ENCODE measurements at places on chromosomes 7 and 10.

GRCh38 chr7:104416866-104417393 lies 88.5 kb downstream of the LHFPL3 start:
- no peak for DNase-seq

DNA sequence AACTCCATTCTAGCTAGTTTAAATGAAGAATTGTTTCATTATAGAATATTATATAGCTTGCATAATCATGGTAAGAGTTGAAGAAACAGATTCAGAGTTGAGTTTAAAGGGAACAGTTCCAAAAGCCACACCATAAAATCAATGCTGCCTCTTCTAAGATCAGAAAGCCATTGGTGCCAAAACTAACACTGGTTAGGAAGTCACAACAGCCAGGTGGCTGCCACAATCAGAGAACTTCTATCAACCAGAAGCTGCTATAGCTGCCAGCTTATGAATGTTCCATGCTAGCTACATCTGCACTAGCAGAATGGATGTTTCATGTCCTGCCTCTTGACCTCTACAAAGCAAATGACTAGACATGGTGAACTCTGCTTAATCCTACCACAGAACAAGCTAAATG lies 583.1 kb upstream of the LRRN3 start:
- no peak for DNase-seq

DNA sequence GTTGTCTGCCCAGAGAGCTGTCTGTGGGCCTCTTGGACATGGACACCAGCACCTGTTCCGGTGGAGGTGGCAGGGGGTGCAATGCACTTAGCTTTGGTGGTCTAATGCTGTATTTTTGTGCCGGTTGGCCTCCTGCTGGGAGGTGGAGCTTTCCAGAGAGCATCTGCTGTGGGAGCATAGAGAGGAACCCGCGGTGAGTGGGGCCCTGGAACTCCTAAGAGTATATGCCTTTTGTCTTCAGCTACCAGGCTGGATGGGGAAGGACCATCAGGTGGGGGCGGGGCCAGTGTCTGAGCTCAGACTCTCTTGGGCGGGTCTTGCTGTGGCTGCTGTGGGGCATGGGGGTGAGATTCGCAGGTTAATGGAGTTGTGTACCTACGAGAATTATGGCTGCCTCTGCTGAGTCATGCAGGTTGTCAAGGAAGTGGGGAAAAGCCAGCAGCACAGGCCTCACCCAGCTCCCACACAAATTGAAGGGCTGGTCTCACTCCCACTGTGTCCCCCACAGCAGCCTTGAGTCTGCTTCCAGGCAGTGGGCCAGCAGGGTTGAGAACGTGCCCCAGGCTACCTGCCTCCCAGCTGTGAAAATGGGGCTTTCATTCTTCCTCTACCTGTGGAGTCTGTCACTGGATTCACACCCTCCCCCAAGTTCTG lies 29.0 kb downstream of the JAKMIP3 start:
- peak; percentile 57 for DNase-seq

- no peak for DNase-seq
These were observed 38.3 kb upstream of the TUBB8 start for GRCh38 chr10:87177-88080.

DNA sequence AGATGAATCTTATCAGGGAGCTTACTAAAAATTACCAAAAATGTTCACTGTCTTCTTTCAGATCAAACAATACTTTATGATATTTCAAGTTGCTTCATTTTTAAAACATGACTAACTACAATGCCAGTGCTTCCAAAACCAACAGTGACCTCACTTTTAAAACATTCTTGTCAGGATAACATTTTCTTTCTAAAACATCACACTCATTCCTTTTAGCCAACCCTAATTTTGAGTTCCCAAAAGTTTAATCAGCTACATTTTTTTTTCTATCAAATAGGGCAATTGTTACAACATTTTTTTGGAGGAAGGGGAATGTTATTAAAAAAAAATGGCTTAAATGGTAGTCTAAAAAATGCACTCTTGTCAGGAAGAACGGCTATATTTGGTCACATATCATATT lies 37.3 kb downstream of the RTKN2 start:
- DNase-seq = no peak

DNA sequence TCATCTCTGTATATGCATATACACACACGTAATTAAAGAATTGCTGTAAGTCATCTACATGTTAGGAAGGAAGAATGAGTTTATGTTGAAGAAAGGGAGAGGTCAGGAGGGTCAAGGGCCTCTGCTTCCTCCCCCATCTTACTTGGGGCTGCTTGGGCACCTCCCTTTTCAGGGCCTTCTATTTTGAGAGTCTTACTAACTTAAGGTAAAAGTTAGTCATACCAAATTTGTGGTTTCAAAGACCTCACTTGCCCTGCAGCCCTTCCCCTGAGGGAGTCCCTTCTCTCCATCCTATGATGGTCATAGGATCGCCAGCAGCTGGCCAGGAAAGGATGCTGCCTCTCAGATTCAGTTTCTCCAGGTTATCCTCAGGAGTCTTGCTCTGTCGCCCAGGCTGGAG lies 2.6 kb downstream of the PLEKHS1 start:
- no peak for DNase-seq

- DNase-seq = no peak
These were observed 261.5 kb upstream of the KLF14 start for GRCh38 chr7:130995252-130996081.

GRCh38 chr7:112411186-112411795 lies 39.0 kb upstream of the IFRD1 start:
- DNase-seq = peak; percentile 20

DNA sequence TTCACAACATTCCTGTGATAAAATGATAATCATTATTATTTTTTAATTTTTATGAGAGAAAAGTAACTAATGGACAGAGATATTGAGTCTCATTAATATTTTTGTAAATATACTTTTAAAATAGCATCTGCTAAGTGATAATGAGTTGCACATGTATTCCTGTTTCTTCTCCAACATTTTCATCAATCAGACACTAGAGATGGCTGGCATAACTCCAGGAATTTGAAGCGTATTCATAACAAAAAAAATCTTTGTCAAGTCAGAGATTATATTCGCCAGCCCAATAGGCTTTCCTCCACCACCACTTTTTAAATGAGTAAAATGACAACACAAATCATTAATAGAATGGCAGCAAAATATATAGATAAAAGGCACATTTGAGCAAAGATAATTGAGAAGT lies 524.0 kb upstream of the KCND2 start:
- DNase-seq = no peak

GRCh38 chr10:27372095-27372494 lies 131.5 kb upstream of the ACBD5 start:
- no peak for DNase-seq

GRCh38 chr7:155198901-155199845 lies 98.5 kb upstream of the INSIG1 start:
- DNase-seq = no peak

DNA sequence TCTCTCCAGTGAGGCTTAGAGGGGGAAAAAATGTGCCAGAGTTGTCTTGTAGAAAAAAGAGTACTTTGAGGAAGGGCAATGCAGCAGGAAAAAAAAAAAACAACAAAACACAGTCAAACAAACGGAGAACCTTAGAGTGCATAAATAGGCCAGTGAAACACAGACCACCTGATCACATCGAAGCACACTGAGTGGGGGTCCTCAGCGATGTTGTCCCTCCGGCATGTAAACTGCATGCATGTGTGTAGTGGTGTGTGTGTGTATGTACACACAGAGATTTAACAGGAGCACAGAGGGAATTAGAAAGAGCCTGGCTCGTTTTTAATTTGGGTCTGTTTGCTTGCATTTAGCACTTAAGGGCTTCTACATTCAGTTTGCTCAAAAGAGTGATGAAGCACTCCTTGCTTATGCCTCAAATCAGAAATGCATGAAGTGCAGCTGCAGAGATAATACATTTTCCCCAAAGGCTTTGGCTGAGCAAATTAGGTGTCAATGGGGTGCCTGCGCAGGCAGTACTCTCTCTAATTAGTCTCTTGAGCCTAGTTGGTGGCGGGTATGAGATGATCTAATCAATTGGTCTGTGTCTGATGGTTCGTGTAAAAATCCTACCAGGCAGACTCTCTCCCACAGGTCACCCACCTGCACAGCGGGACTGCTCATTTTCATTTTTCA lies 62.7 kb upstream of the FZD1 start:
- DNase-seq = no peak

DNA sequence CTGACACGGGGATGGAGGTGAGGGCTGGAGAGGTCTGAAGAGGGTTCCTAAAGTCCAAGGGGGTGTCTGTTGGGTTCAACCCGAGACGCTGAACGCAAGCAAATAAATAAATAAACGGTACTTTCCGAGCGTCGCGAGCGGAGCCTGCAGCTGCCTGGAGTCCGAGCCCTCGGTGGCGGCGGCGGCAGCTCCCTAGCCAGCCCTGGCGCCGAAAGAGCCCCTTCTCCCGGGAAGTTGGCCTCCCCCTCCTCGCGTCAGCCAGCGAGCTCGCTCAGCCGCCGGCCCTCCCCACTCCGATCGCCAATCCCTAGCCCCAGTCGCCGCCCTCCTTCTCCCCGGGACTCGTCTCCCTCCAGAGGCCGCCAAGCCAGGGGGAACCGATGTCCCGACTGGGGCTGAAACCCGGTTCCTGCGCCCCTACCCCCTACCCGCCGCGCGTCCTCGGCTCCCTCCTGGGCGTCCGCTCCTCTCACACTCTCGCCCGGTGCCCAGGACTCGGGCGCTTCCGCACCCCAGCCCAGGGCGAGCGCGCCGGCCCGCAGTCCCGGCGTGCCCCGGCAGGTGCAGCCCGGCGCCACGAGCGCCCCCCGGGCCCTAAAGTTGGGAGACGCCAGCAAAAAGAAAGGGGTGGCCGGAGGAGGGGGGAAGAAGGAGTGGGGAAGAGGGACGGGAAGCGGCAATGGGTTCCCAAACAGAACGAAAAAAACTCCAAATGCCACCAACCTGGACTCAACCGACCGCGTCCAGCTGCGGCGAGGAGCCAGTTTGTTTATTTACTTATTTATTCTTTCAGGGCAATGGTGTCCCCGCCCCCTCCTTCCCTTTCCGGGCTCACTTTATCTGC lies at the start of gene GFRA1:
Gene GFRA1 (minus strand): TSS at position 767 of the 844 bp plus-strand sequence. CDS start 1,177 bp downstream, outside the sequence.
- no peak for DNase-seq

GRCh38 chr7:158602905-158603772 lies 15.5 kb upstream of the PTPRN2 start:
- no peak for DNase-seq

- DNase-seq = no peak
These were observed 20.8 kb downstream of the MAD1L1 start for GRCh38 chr7:2211926-2212325.

GRCh38 chr10:76341740-76342139 lies 910.3 kb downstream of the LRMDA start:
- DNase-seq = no peak

DNA sequence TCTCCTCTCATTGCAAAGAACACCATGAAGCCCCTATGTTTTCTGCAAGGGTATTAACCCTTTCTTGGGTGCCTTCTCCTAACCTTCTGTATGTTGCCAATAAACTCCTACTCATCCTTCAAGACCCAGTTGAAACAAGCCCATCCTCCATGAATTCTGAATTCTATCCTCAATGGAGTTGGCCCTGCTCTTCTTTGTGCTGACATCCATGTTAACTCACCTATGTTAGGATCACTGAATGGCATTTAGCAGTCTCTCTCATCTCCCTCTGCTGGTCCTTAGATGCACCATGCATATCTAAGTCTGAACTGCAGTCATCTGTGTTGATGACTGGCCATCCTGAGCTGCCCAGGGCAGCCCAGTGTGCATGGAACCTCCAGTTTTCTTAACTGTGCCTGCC lies 129.8 kb downstream of the BUB3 start:
- DNase-seq = no peak

DNA sequence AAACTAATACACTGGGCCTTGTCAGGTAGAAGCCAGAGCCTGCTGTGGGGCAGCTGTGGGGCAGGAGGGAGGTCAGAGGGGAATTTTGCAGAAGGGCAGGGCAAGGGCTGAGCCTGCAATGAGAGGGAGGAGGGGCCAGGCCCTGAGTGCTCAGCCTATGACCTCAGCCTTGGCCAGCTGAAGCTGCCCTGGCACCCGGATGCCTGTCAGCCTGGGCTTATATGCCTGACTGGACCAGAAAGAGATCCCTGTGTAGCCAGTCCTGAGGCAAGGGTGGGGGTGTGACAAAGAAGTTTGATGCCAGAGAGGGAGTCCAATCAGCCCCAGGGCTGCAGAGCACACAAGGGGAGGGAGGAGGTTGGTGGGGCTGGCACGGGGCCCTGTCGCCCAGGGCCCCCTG lies 22.3 kb upstream of the PRRT4 start:
- DNase-seq = peak; percentile 42

DNA sequence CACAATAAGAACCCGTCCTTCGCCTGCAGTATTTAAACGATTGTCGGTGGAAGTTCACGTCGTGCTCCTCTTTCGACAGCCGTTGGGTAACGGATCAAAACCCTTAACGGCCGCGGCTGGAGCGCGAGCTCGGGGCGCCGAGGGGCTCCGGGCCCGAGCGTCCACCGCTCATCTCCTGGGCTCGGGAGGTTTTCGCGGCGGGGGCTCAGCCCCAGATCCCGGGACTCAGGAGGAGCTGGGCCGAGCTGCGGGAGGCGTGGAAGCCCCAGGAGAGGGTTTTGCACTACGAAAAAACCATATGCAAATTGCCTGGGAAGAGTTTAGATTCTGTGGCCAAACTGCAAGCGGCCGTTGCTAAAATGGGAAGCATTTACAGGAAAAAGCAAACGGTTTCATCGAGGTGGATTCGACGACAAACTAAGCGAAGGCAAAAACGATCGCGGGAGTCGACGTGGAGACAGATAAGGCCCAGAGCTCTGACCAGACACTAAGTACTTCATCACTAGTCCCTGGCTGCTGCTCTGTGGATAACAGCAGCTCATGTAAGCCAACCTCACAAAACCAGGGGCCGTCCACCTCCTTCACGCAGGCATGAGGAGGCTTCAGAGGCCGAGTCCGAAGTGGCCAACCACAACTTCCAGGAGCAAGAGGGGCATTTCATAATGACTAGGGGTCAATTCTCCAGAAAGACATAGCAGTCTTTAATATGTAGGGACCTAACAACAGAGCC lies 129.7 kb downstream of the MARCHF5 start:
- no peak for DNase-seq

DNA sequence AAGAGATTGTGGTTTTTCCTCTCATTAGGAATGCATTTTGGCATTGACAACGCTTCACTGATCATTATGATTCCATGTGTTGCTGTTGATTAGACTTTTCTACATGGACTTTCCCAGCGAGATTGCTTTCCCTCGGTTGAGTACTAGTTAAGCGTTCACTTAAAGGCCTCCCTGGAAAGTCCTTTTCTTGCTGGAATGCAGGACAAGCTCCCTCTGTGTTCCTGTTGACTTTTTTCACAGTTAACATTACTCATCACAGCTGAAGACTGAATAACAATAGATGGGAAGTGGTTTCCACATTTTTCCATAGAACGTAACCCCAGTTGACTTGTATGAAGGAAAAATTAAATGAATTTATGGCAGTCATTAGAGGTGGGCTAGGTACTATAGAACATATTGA lies 2.6 kb upstream of the CAV1 start:
- DNase-seq = no peak

- peak; percentile 72 for DNase-seq
These were observed 7.4 kb upstream of the APBB1IP start for GRCh38 chr10:26430641-26431163.

- no peak for DNase-seq
These were observed 18.1 kb upstream of the DPYSL4 start for GRCh38 chr10:132168571-132169030.
